ENCODE measurements at places on chromosomes 1 and 21.

GRCh38 chr1:32702599-32703478 lies at the start of gene SYNC:
TSS of gene SYNC (minus strand) at chr1:32702770. CDS start at chr1:32702660, 110 bp downstream.
- peak; percentile 44 for DNase-seq

GRCh38 chr1:24857507-24858133 lies 72.5 kb downstream of the RUNX3 start:
- no peak for DNase-seq

DNA sequence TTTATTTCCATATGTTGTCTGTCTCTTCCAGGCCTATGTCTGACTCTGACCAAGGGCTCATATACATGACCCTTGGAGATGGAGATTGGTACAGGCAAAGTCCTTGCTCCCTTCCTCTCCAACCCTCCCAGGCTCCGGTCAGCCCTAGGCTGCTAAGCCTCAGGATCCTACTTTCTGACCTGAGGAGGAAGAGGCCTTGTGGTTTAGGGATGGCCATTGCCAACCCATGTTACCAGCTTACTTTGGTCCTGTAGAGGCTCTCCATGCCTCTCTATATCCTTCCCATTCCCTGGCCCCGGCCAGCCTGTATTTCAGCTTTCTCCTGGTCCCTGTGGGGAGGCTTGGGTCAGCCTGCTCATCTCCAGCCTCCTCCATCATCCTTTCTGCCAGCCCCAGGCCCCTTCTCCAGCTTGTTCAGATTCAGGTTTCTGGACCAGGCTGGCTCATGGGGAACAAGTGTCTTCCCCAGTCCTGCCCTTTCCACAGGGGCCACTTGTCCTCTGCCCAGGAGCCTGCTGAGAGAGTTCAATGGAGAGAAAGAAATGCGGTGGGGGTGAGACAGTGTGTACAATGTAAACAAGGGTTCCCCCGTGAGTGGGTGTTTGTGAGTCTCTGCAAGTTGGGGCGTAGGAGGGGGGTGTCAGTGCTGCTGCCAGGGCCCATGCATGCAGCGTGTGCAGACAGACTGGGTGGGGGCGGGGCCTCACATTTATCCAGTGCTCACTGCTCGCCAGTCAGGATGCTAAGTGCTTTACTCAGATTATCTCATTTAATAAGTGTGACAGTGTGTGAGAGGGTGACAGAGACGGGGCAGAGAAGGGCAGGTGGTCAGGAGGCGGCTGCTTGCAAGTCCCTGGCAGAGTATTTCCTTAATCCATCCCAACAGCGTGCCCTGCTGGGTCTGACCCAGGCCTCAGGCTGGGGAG lies 31.3 kb upstream of the FOXO6 start:
- DNase-seq, result no peak

- DNase-seq, result peak; percentile 99
Measured at GRCh38 chr1:116497656-116498055, 73.2 kb downstream of the CD58 start.

GRCh38 chr1:156465747-156466365 lies 34.7 kb downstream of the MEF2D start:
- no peak for DNase-seq

DNA sequence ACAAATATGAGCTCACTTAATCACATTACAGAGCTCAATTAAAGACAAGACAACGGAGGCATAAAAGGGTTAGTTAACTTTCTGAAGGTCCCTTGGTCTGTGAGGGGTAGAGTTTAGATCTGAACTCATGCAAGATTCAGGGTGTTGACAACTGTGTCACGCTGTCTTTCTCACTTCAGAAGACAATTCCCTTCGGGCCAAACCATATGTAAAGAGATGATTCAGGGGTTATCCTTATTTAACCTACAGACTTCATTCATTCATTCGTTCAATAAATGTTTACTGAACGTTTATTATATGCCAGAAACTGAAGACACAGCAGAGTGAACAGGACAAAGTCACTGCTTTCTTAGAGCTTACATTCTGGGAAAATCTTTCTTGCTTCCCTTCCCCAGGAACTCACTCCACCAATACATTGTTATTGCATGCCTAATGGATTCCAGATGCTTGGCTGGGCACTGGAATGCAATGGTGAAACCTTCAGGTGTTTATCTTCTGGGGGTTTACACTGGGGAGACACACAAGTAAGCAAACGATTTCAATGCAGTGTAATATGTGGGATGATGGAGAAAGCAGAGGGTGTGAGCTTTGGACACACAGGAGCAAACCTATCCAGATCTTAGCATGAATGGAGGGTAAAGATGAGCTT lies 6.4 kb downstream of the XCL1 start:
- no peak for DNase-seq

DNA sequence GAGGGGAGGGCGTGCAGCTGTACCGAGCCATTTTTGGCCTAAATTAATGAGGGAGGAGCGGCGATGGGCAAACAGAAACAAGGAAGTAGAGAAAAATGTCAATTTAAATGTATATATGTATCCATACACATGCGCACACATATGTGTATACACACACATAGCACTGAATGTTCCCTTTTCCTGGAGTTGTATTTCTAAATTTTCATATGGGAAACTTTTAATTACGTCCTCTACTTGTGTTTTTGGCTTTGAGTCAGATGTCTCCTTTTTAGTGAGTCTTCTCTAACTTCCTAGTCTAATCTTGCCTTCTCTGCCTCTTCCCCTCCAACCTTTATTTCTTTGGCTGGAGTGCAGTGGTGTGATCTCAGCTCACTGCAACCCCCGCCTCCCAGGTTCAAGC lies 15.4 kb upstream of the CYYR1 start:
- DNase-seq, result no peak

- no peak for DNase-seq
Measured at GRCh38 chr1:171251952-171252300, 3.6 kb downstream of the FMO1 start.

DNA sequence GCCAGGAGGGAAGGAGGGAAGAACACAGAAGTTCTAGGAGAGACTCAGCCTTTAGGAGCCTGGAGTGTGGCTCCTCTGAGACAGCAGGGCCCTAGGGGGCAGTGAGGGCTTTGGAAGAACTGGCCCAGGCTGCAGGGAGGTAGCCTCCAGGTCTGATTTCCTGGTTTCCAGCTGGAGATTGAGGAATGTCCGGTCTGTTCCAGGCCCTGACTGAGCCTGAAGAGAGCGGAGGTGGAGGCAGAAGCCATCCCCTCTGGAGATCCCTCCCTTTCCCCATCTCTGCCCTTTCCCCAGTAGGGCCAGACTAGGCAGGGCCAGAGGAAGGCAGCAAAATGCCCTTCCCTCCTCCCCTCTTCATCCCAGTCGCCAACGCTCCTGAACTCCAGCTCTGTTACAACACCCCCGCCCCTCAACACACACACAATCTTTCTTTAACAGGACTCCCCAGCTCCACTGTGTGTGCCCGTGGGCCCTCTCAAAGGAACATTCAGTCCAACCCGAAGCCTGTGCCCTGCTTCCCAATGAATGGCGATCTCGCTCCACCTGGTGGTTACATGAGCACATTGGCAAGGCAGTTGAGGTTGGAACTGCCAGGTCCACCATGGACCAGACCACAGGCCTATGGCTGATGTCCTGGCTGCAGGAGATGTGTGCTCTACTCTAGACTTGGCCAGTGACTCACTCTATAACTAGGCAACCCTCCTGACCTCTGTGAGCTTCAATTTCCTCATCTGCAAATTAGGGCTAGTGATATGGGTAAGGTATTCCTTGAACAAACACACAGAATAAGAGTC lies 32.0 kb downstream of the MAP7D1 start:
- peak; percentile 90 for DNase-seq

- no peak for DNase-seq
Measured at GRCh38 chr1:213987422-213987926, 299 bp upstream of the PROX1 start.

DNA sequence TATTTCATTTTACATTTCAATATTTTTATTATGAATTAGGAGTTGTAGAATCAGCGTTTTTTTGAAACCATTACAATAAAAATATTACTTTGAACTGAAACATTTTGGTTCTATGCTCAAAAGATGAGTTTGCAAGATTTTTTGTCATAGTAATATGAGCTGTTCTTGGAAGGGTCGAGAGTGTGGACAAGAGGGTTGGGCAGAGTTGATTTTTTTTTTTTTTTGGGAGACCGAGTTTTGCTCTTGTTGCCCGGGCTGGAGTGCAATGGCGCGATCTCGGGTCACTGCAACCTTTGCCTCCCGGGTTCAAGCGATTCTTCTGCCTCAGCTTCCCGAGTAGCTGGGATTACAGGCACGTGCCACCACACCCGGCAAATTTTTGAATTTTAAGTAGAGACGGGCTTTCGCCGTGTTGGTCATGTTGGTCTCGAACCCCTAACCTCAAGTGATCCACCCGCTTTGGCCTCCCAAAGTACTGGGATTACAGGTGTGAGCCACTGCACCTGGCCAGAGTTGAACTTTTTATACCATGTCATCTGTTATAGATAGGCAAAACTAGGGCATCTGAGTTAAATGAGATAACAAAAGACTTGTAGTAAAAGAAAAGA lies 3.3 kb downstream of the CACYBP start:
- DNase-seq, result no peak

- peak; percentile 26 for DNase-seq
Measured at GRCh38 chr1:47214549-47214948, 17.5 kb downstream of the TAL1 start.

GRCh38 chr1:53083636-53084588 lies 21.9 kb downstream of the PODN start:
- no peak for DNase-seq

DNA sequence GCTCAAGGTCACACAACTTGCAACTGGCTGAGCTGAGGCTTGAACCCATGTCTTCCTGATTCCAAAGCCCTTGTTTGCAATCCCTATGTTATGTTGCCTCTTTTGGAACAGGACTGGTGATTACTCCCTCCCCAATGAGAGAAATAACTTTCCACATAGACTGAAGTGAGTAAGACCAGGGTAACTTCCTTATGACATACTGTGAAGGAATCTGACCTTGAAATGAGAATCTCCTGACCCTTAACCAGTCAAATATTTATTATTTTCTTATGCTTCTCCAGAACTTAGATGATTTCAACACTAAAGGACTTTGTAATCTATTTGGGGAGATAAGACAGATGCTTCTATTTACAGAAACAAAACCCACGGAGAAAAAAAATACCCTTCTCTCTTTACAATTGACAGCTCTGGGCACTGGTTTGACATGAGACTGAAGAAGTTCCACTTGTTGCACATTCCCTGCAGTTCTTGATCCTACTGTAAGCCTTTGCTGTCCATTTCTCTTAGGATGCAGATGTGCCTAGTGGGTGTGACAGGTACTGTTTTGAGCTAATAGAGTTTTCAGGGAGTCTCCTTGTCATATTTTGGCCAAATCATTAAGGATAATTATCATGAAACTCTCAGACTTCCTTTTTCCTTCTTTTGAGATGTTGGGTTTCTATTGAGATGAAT lies 3.9 kb upstream of the RPTN start:
- peak; percentile 80 for DNase-seq

- no peak for DNase-seq
Measured at GRCh38 chr21:44510109-44510507, 29.9 kb downstream of the KRTAP10-1 start.

- DNase-seq, result no peak
Measured at GRCh38 chr1:93811326-93812065, 67.5 kb downstream of the DNTTIP2 start.

DNA sequence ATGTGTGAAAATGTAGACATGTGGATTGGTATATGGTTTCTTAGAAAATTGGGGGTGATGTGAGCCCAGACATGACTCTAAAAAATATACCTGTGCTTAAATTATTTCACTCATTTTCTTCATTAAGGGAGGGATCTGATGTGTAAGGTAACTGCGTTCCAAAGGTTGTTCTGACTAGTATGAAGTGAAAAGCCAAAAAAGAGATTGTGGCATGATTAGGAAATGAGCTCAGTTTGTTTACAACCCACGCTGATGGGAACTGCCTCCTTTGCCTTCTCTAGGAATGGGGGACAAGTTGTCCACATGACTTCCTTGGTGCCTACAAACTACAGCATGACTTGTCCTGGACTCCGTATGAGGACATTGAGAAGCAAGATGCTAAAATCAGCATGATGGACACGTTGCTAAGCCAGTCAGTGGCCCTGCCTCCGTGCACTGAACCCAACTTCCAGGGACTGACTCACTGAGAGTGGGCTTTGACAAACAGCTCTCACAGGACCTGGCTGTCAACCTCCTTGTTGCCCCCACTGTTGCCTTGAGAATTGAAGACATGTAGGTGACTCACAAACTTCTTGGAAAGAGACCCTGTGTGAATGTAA lies 8.0 kb downstream of the C1orf50 start:
- DNase-seq, result peak; percentile 86

- DNase-seq, result no peak
Measured at GRCh38 chr1:2481885-2482284, 5.8 kb downstream of the PLCH2 start.

GRCh38 chr1:113983826-113984225 lies 4.6 kb downstream of the OLFML3 start:
- DNase-seq, result no peak

DNA sequence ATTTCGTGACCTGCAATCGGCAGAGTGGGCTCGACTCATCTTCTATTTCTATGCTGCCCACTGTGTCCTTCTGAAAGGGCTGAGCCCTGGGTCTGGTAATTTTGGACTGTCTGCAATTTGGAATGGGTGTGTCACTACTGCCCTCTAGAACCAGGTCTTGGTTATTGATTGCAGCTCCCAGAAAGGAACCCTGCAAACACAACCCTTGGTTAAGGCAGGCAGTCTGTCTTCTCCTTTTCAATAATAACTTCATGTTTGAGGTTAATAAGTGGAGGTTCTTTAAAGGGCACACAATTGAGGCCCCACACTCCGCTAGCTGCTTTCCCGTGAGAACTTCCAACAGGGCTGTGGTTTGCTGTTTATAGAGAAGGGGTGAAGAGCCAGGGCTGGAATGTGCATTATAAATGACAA lies 79.9 kb upstream of the LYST start:
- no peak for DNase-seq

DNA sequence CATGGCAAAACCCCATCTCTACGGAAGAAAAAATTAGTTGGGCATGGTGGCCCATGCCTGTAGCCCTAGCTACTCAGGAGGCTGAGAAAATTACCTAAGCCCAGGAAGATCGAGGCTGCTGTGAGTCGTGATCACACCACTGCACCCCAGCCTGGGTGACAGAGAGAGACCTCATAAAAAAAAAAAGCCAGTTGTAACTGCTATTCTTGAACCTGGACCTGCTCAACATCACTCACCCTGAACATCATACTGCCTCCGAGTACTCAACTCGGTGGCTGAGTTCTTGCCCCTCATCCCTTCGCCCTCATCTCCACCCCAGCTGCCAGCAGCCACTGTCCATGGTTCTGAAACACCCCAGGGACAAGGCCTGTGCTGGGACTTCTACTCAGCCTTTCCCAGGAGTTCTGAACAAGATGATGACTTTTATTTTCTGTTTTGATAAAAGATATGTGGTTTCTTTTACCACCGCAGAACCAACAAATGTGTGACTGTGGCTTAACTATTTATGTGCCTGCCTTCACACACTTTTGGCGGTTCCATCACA lies 5.4 kb upstream of the DISP3 start:
- peak; percentile 5 for DNase-seq

- DNase-seq, result no peak
Measured at GRCh38 chr1:8908388-8909151, 30.1 kb upstream of the ENO1 start.
